Fibroblast of villous mesenchyme (primary cell): ENCODE measurements at places on chromosomes 4 and X. TPM values are rescaled to one million over a fixed set of nuclear protein-coding genes. Genes with fewer than 3 reads are reported as not detected.

Gene CENPVL1
- total RNA-seq = not detected in 2 replicates

Gene APLN
- under 0.01 TPM in 2 replicates for total RNA-seq

Gene FAM184B
- total RNA-seq = under 0.01 TPM in 1 of 2 replicates, not detected in the other

Gene POU4F2
- total RNA-seq = not detected in 2 replicates

Gene ITM2A
- total RNA-seq = under 0.01 TPM in 1 of 2 replicates, not detected in the other

Gene FAM47C
- total RNA-seq = not detected in 2 replicates

Gene NXF2B
- not detected in 2 replicates for total RNA-seq

Gene PAGE1
- total RNA-seq = not detected in 2 replicates

Gene GABRA4
- total RNA-seq = not detected in 2 replicates

Gene ATP2B3
- not detected in 2 replicates for total RNA-seq

Gene TAF7L
- total RNA-seq = 0.32 and 1.3 TPM in 2 replicates

Gene PDE5A
- 109 and 162 TPM in 2 replicates for total RNA-seq

DNA sequence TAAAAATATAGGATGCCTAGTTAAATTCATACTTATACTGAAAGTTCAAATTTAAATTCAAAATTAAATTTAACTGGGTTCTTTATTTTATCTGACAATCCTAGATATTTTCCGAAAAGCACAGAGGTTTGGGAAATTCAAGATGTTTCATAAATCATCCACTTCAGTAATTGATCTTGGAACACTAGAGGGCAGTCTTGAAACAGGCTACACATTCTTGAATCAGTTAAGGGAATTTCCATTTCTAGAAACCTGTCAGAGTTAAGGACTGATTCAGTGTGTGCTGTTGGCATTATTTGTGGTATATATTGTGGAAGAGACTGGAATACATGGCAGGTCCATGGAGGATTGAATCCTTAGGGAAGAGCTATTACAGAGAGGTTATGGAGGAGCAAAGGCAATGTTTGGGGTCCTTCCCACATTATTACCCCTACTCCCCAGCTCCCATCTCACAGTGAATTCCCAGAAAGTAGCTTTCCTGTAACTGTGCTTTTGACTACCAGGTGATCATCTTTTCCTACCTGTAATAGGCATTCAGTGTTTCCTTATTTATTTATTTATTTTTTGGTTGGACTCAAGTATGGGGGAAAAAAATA lies 92.9 kb downstream of the EGF start:
- peak; percentile 76 for DNase-seq

DNA sequence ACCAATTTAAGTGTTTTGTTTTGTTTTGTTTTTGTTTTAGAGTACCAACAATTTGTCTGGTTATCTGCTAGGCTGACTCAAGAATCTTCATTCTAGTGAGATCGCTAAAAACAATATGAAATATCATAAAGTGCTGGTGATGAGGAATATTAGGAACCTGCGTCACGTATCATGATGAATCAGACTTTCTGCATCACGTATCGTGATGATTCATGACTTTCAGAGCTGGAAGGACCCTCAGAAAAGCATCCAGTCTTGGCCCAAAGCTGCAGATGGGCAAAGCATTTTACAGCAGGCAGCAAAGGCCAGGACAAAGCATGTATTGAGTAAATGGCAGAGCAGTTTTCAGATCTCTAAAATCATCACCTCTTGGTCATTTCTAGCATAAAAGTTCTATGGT lies 278.0 kb upstream of the BOD1L1 start:
- DNase-seq = peak; percentile 52

DNA sequence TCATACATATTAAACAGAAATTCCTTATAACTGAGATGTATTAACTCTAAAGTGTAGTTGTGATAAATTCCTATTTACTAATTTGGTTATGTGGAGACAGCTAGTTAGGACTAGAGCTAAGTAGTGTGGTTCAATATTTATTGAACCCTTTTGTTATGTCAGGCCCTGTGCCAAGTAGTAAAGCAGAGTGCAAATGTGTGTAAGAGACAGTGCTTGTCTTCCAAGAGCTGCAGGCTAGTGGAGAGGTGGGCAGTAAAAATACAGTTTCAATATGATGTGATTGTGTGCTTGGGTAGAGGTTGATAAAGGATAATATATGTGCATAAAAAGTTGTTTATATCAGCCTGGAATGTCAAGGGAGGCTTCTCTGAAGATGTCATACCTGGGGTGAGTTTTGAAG lies 80.0 kb downstream of the TBC1D19 start:
- no peak for DNase-seq

GRCh38 chrX:107659768-107660167 lies 31.5 kb downstream of the PRPS1 start:
- peak; percentile 64 for DNase-seq

DNA sequence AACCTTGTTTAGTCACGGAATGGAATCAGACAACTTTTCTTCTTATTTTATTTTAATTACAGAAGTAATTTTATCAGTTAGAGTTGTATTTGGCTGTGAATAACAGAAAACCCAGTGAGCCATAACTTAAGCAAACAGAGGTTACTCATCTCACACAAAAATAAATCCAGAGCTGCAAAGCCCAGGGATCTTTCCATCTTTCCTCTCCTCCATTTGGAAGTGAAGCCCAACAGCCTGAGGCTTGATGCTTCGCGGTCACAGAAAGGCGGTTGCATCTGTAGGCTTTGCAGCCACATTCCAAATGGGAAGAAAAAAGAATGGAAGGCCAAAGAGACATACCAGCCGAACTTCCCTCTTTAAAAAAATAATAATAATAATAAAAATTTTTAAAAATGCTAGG lies 22.6 kb downstream of the CHRNA9 start:
- DNase-seq = no peak

DNA sequence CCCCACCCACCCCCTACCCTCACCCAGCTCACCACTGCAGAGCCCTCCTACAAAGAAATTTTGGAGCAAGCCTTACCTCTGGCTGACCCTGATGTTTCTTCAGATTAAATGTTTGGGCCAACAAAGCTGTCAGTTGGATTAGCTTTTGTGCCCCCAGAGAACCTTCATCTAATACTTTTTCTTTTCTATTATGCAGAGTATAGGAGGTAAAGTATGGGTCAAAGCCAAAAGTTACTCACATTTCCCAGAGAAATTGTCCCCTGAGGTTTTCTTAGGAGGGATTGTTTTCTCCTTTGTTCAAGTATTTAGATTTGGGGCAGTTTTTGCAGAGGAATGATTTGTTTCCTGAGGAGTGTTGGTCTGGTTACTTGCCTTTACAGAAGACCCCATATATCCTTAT lies 69.5 kb downstream of the AASDH start:
- no peak for DNase-seq

GRCh38 chr4:131584587-131584986 lies 1564.5 kb upstream of the PCDH10 start:
- no peak for DNase-seq

- no peak for DNase-seq
Measured at GRCh38 chrX:101210630-101211029, 9.0 kb upstream of the DRP2 start.

DNA sequence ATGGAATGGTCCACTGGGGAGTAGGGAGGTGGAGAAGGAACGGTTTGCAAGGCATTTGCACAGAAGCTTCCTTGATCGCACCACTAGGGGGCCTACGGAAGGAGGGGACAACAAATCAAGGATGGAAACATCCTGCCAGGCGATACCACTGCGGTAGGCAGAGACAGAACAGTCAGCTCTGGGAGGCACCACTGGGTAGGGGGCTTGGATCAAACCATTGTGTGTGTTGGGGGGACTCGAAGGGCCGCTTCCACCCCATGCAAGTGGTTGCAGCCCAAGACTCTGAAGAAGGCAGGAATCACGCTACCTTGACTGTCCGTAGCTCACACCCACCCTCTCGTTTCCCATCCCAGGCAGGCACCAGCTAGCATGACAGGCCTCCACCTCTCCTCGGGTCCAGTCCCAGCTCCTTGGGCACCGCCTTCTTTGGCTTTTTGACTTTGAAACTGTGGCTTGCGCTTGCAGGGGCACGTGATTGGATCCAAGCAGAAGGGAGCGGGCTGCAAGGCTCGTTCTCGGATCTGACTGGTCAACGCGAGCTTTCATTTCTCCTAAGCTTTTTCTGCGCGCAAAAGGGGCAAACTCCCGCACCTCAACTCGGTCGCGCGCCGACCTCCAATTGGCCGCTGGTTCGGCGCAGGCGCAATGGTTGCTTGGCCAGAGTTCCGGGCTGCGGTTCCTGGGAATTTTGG lies 28.4 kb downstream of the GAGE1 start:
- DNase-seq = no peak

GRCh38 chrX:134600714-134601113 lies 57.6 kb downstream of the PLAC1 start:
- DNase-seq = peak; percentile 74

GRCh38 chr4:131258361-131258760 lies 1890.7 kb upstream of the PCDH10 start:
- no peak for DNase-seq

DNA sequence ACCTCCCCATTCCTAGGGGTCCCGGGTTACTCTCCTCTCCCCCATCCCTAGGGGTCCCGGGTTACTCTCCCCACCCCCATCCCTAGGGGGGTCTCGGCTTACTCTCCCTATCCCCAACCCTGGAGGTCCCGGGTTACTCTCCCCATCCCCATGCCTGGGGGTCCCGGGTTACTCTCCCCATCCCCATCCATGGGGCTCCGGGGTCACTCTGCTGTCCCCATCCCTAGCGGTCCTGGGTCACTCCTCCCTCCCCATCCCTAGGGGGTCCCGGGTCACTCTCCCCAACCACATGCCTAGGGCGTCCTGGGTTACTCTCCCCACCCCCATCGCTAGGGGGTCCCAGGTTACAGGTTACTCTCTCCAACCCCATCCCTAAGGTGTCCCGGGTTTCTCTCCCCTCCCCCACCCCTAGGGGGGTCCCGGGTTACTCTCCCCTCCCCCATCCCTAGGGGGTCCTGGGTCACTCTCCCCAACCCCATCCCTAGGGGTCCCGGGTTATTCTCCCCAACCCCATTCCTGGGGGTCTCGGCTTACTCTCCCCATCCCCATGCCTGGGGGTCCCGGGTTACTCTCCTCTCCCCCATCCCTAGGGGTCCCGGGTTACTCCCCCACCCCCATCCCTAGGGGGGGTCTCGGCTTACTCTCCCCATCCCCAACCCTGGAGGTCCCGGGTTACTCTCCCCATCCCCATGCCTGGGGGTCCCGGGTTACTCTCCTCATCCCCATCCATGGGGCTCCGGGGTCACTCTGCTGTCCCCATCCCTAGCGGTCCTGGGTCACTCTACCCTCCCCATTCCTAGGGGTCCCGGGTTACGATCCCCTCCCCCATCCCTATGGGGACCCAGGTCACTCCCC lies 821 bp downstream of the ASMTL start:
- no peak for DNase-seq

DNA sequence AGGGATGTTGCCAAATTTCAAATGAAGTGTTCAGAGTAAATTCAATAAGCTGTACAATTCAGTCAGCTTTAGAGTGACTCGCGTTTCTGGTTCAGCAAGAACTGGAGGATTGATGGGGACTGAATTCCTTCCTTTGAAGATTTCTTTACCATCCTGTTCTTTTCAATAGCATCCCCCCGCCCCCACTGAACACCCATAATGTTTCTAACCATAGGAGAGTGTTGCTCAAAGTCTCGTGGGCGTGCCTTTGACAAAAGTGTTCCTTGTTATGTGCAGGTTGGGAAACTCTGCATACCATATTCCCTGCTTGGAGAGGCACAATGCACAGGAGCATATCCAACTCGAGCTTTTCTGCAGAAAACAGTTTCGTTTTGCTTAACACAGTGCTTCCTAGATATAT lies 323.5 kb upstream of the CASK start:
- no peak for DNase-seq

DNA sequence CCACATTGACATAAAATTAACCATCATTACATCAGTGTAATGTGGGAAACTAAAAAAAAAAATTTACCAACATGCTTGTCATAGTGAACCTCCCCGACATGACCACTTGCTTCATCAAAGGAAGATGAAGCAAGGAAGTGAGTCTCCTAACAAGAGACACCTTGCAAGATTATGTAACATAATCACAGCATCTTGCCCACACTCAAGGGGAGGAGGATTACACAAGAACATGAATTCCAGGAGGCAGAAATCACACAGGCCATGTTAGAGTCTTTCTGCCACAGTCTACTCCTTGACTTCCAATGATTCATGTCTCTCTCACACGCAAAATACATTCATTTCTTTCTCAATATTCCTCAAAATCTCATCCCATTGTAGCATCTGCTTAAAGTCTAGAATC lies 93.3 kb downstream of the AKAP4 start:
- peak; percentile 1 for DNase-seq

DNA sequence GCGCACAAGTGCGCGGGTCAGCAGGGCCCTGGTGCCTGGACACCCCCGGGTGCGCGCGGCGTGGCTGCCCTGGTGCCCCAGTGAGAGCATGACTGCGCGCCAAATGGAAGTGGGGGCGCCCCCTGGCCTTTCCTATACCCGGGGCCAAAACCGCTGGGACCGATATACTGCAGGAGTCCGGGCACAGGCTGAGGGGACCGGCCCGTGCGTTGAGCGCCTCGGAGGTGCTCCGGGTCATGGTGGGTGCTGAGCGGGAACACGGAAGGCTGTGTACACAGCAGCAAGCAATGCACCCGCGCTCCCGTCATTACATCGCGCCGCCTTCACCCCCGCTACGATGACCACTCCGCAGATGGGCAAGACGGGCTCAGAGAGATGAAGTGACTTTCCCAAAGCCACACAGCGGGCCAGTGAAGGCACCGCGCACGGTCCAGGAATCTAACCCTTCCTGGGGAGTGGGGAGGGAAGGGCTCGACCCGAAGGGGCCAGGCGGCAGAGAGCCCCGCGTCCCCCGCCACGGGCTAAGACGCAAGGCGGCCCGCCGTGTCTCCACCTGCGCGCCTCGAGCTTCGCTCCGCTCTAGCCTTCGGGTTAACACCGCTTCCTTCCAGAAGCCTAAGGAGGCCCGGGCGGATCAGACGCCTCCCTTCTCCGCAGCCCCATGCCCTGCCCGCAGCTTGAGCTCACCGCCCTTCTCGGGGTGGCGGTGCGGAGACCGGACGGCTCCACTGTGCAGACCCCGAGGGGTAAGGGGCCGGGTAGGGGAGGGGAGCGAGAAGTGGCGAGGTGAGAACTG lies 11.3 kb downstream of the HMX1 start:
- no peak for DNase-seq

DNA sequence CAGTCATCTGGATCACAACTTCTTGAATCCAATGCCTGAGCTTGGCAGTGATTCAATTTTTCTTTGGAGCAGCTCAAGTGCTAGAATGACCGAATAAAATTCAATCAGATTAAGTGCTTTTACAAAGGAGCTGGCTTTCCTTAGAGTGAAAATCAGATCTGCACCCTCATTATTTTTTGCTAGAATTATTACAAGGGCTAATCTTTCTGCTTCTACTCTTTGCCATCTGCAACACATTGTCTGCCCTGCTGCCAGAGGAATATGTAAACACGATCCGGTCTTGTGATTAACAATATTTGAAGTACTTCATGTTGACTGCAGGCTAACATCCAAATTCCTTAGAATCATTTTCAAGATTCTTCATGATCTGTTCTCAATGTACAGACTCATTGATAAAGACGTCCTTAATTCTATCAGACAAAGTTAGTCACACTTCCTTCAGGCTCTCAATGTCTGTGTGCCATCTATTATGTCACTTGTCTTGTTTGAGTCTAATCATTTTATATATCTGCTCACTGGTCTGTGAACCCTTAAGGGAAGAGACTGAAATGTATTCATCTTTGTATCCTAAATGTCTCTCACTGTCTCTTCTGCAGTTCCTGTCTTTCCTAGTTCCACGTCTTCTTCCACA lies 531.2 kb downstream of the GALNTL6 start:
- no peak for DNase-seq

- DNase-seq = peak; percentile 48
Measured at GRCh38 chr4:90357117-90357710, 230.0 kb downstream of the CCSER1 start.

GRCh38 chrX:51437521-51437920 lies 58.9 kb downstream of the NUDT11 start:
- DNase-seq = no peak
